ENCODE measurements at places on chromosomes 2 and 18. TPM values are rescaled to one million over a fixed set of nuclear protein-coding genes. Genes with fewer than 3 reads are reported as not detected.

GRCh38 chr18:49658823-49659404 lies 97.1 kb downstream of the LIPG start:
- no peaks in the 10 kb centered on the region for H3K27me3 ChIP-seq
- H3K27ac ChIP-seq: no peak overlapping the region
- no peaks in the 10 kb centered on the region for H3K36me3 ChIP-seq
- H3K4me1 ChIP-seq: peaks cover under 1% of the 10 kb centered on the region
- H3K4me3 ChIP-seq: no peak overlapping the region
- no peak for DNase-seq

DNA sequence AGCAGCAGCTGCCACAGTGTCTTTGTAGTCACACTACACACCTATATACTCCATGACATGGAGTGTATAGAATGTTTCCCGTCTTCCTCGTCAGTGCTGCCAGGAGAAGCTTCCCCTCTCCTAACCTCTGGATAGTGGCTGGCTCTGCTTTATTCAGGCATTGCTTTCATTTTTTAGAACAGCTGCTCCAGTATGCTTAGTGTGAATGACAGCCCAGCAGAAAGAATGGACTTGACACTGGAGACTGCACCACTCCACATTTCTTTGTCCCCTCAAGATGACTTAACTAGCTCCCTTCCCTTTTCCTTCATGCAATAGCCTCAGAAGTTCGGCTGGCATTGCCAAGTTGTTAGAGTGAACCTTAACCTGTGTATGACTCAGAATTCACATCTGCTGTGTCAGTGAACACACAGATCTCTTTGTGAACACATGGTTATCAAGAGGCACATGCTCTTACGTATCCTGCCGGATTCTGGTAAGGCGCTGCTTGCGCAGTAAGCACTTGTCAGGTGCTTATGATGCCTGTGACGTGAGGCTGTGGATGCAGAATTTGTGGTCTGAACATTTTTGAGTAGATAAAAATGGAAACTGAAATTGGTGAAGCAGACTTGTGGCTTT lies 73.9 kb downstream of the NEDD4L start:
- no peaks in the 10 kb centered on the region for H3K36me3 ChIP-seq
- no peak overlapping the region for H3K27ac ChIP-seq
- no peaks in the 10 kb centered on the region for H3K4me1 ChIP-seq

DNA sequence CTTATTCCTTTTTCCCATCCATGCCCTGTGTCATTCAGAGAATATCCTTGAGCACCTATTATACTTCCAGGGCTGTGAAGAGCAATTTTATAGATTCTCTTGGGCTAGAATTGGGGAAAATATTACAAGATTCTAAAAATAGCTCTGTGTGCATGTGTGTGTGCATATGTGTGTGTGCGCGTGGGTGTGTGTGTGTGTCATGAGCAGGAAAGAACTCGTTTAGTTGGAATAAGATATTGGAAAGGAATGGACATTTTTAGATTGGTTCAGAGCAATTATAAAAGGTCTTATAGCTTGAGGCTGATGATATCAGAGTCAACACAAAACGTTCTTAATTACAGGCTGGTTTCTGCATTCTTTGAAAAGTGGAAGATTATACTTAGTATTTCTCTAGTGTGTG lies 212.1 kb upstream of the COPS8 start:
- H3K4me1 ChIP-seq: peaks cover 11% of the 10 kb centered on the region
- H3K4me3 ChIP-seq: no peak overlapping the region
- no peak overlapping the region for H3K27ac ChIP-seq
- no peaks in the 10 kb centered on the region for H3K27me3 ChIP-seq
- no peaks in the 10 kb centered on the region for H3K36me3 ChIP-seq

GRCh38 chr2:138823666-138824065 lies 43.5 kb upstream of the NXPH2 start:
- no peaks in the 10 kb centered on the region for H3K4me1 ChIP-seq
- DNase-seq: no peak
- no peaks in the 10 kb centered on the region for H3K36me3 ChIP-seq
- H3K27ac ChIP-seq: no peak overlapping the region

- DNase-seq: no peak
- H3K27ac ChIP-seq: no peak overlapping the region
- no peak overlapping the region for H3K4me3 ChIP-seq
- peaks cover 33% of the 10 kb centered on the region for H3K36me3 ChIP-seq
- H3K27me3 ChIP-seq: no peaks in the 10 kb centered on the region
Observed at GRCh38 chr2:37005118-37005868, 39.0 kb upstream of the STRN start.

DNA sequence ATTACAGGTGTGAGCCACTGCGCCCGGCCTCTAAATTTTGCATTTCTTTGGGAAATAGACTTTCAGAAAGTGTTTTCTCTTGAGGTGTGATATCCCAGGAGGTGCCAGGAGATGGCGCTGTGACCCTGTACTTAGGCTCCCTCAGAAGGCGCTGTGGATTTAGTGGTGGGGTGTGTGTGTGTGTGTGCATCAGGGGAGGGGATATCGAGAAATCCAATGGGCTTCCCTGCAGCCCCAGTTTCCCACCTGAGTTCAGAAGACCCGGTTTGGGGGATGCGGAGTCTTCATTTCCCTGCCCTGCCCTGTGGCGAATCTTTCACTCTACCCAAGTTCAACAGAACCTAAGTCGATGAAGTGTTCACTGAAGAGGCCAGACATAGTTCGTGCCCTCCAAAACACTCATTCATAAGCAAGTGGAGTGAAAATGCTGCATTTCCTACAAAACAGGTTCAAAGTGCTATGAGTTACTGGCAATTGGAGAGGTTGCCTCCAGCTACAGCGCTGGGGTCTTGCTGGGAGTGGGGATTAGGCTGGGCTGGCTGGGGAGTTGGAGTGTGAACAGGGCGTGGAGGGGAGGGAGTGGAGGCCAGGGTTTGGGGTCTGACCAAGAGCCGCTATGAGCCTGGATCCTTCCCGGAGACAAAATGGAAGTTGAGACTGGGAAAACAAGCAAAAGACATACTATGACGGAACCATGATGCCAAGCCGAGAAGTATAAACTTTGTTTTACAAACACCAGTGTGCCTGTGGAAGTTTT lies 6.5 kb upstream of the WNT6 start:
- no peak for DNase-seq
- H3K36me3 ChIP-seq: no peaks in the 10 kb centered on the region
- H3K27ac ChIP-seq: no peak overlapping the region
- H3K4me1 ChIP-seq: peaks cover 7% of the 10 kb centered on the region
- no peaks in the 10 kb centered on the region for H3K27me3 ChIP-seq

DNA sequence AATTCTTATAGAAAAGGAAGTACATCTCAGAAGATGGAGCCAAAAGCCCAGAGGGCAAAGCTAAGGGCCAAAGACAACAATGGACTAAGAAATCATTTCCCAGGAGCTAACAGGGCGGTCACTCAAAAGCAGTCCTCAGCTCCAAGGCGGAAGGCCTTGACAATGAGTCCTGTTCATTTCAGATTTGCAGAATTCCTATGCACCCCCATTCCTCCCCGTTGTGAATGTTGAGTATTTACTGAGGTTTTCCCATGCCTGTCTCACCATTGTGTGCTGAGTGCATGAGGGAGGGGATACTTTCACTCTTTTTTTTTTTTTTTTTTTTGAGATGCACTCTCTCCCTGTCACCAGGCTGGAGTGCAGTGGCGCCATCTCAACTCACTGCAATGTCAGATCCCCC lies 18.8 kb upstream of the DTNB start:
- no peak overlapping the region for H3K27ac ChIP-seq
- no peaks in the 10 kb centered on the region for H3K27me3 ChIP-seq
- no peak overlapping the region for H3K4me3 ChIP-seq
- peak; percentile 28 for DNase-seq
- no peaks in the 10 kb centered on the region for H3K36me3 ChIP-seq

- no peaks in the 10 kb centered on the region for H3K36me3 ChIP-seq
- H3K4me1 ChIP-seq: peaks cover 35% of the 10 kb centered on the region
- peak; percentile 27 for DNase-seq
- peak overlapping the region; percentile 41 for H3K4me3 ChIP-seq
- H3K27me3 ChIP-seq: no peaks in the 10 kb centered on the region
Observed at GRCh38 chr2:157837851-157838441, 38.2 kb downstream of the ACVR1 start.

GRCh38 chr2:213751446-213751845 lies 467.2 kb downstream of the SPAG16 start:
- no peaks in the 10 kb centered on the region for H3K4me1 ChIP-seq
- H3K36me3 ChIP-seq: no peaks in the 10 kb centered on the region
- H3K27ac ChIP-seq: no peak overlapping the region
- no peaks in the 10 kb centered on the region for H3K27me3 ChIP-seq

Gene TRABD2A
- total RNA-seq: 0.86 TPM

Gene CCL20
- not detected for total RNA-seq

Gene DSG2
- 47.0 TPM for total RNA-seq

Gene WNT6
- 0.62 TPM for total RNA-seq

Gene ICA1L
- total RNA-seq: 4.1 TPM
